ENCODE measurements at places on chromosomes 11 and 22.
A peak's percentile ranks its signal among the peaks of the same experiment; 100 is the strongest.

DNA sequence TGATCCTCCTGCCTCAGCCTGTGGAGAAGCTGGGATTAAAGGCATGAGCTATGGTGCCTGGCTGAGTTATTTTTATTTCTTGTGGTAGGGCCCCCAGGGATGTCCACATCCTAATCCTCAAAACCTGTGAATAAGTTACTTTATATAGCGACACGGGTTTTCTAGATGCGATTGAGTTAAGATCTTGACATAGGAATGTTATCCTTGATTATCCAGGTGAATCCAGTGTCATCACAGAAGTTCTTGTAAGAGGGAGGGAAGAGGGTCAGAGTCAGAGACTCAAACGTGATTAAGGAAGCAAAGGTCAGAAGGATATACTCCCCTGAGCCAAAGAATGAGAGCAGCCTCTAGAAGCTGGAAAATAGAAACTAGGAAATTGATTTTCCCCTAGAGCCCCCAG, 117.8 kb downstream of the INSC start:
- no peak for DNase-seq

GRCh38 chr11:33743291-33743690, 7.1 kb upstream of the CD59 start:
- DNase-seq: no peak

DNA sequence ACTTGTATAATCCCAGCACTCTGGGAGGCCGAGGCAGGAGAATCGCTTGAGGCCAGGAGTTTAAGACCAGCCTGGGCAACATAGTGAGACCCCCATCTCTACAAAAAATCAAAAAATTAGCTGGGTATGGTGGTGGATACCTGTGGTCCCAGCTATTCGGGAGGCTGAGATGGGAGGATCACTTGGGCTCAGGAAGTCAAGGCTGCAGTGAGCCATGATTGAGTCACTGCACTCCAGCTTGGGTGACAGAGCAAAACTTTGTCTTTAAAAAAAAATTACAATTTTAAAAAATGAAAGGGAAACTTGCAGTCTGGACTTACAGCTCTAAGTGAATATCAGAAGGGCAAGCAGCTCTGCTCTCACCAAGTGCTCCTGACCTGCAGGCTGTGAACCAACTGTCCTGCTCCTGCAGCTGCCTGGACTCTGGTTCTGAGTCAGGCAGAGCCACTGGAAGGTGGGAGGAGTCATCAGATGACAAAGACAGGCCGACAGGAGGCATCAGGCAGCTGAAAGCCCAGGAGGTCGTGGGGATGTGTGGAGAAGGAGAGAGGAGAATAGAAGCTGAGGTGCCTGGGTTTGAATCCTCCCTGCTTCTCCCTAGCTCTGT, 9.6 kb downstream of the SMTNL1 start:
- DNase-seq: peak; percentile 65

DNA sequence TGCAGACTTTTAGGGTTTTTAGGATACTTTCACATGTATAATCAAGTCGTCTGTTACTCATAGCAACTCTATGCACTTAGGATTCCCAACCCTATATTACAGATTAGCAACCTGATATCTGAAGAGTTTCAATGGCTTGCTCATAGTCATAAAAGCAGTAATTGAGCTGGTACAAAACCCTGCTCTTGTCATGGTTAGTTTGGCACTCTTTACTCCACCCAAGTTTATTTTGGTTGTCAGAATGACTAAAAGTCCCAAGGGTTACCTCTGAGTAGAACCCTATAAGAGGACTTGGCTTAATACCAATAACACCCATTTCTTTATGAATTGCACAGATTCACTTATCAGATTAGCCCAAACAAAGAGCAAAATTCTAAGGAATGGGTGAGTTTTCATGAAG, 550.6 kb downstream of the SOX6 start:
- DNase-seq: peak; percentile 18

GRCh38 chr11:9719566-9720289, 55.9 kb downstream of the SWAP70 start:
- no peak for DNase-seq

DNA sequence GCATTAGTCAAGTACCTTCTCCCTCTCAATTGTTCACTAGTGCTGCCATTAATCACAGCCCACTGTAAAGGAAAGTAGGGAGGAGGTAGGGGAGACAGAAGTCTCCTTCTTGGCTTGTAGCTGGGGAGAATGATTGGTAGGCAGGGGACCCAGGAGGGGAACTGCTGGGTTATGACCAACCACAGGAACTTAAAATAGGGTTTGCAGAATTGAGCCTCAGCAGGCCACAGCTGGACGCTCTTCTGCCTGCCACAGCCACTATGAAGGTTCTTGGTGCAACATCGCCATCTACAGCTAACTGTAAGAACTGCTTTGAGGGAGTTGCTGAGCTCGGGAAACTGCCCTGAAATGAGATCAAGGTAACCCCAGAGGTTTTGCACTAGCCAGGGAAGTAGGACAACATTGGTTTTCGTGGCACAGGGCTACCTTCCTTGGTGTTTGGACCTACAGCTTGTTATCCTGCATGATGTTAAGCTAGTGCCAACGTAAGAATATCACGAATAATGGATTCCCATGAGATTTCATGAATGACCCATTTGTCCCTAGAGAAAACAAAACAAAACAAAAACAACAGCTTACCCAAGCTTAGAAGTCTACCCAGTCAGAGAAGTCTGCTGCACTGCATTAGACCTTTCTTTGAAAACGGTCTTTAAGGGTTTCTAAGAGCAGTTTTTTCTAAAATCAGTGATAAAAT, 787.1 kb upstream of the API5 start:
- peak; percentile 72 for DNase-seq

DNA sequence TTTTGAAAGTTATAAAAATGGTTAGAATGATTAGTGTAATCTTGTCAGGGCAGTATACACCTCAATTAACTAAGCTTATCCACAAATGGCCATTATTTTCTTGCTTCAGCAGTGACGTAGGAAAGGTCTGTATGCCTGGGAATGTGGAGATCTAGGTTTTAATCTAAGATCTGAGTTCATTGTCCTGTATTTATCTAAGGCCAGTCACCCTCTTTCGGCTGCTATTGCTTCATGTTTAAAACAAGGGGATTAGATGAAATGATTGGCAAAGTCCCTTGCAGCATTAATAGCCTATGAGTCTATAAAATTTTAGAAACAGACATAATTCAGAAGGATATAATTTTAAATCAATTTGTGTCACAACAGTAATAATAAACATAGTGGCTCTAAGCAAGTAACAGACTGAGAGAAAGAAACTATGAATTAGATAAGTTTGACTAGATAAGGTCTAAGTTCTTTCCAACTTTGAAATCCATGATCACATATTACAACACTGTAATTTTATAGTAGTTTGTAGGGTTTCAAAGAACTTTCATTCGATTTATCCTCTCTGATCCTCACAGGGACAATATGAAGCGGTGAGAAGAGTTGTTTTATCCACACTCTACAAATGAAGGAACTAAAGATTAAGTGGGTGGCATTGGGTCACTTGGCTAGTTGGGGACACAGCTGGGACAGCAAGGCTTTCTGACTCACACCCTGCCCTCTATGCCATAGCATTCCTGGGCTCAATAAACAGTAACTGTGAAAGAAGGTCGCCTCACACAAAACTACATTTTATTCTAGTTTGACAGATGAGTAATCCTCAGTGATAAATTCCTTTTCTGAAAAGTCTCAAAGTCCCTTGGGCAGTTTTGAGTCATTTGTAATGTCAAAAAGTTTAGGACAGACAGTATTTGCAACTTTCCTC, 60.6 kb upstream of the RDX start:
- peak; percentile 74 for DNase-seq

DNA sequence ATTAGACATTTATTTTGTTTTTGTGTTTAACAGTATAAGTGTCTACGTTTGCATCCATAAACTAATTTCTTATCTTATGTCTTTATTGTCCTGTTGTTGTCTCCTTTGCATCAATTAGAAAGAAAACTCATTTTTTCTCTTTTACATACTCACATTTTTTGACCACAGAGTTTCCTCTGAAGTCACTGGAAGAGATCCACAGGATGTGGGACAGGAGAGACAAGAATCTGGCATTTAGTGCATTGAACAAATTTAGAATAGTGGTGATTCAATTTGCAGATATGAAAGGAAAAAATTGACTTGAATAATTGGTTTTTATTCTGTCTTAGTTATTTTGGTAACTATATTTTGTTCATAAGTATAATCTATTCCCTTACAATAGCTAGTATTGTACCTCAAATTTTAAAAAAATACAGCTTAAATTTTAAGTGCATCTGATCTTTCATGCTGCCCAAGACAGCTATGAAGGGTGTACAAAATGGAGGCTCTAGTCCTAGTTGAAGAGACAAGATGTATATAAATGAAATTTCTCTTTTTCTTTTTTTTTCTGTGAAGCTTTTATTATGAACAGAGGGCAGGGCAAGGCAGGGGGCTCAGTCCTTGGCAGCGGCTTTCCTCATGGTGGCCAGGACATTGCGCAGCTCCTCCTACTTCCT, 24.4 kb downstream of the HORMAD2 start:
- DNase-seq: peak; percentile 40

DNA sequence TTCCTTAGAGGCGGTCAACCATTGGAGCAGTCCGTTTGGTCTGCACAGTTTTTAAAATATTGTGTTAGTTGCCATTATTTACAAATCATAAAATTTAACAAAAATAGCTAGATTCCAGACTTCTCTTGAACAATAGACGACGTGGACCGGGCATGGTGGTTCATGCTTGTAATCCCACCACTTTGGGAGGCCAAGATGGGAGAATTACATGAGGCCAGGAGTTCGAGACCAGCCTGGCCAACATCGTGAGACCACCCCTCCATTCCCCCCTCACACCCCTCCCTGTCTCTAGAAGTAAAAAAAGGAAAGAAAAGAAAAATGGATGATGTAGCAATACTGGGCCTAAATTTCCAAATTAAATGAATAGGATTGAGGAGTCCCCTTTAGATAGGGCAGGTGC, 965 bp downstream of the SLC37A2 start:
- no peak for DNase-seq

DNA sequence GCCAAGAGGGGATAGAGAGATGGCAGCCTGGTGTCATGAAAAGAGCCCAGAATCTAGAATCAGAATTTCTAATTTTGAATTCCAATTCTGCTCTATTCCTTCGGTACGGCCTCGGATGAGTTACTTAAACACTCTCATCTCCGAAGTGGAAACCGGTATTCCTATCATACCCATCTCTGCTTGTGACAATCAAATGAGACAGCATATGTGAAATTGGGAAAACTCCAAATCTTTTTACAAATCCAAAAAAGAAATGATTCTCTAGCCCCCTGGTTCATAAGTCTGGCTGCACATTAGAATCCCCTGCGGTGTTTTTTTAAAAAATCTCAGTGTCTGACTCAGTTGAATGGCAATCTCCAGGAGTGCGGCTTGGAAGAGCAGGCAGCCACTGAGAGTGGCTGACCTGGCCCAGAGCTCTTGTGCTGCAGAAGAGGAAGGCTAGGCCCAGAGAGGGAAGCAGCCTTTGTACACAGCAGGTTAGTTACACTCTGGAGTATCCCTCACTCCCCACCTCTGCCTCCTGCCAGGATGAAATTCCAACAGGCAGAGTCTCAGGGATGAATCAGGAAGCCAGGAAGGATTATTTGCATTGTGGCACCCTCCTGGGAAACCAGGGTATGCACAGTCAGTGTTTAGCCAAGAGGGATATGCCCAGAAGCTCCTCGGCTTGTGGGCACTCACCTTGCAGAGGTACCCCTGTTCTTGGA, 93.6 kb upstream of the ISX start:
- peak; percentile 15 for DNase-seq

DNA sequence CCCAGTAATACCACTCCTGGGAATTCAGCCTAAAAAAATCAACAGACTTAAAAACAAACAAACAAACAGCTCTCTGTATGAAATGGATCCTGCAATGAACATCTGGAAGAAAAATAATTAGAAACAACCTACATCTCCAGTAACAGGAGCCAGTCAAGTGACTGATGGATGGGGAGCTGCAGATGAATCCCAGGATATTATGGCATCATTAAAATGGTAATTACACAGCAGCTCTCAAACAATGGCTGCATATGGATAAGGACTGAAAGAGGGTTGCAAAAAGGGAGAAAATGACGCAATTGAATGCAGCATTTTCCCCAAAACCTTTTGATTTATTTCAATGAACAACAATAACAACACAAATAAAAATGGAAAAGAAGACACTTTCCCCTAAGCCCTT, 4.1 kb downstream of the NPTXR start:
- DNase-seq: no peak

GRCh38 chr11:78789375-78789774, 214.7 kb upstream of the NARS2 start:
- no peak for DNase-seq

- DNase-seq: no peak
These were observed 397.1 kb downstream of the TENM4 start for GRCh38 chr11:79043726-79044125.

DNA sequence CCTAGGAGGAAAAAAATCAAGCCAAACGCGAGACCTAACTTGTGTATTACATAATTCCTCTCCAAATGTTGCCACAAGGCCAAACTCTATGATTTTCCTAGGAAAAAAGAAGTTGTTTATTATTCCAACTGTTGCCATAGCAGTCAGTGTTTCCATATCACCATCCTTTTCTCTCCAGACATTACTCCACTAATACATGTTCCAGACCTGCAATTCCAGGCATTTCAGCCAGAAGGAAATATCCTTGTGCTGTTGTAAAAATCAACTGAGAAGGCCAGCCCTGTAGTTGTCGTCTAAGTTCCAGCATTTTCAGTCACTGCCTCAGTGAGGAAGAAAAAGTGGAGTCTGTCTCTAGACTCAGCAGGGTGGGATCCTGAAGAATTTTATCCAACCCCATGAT, 33.1 kb upstream of the PAMR1 start:
- DNase-seq: peak; percentile 68

DNA sequence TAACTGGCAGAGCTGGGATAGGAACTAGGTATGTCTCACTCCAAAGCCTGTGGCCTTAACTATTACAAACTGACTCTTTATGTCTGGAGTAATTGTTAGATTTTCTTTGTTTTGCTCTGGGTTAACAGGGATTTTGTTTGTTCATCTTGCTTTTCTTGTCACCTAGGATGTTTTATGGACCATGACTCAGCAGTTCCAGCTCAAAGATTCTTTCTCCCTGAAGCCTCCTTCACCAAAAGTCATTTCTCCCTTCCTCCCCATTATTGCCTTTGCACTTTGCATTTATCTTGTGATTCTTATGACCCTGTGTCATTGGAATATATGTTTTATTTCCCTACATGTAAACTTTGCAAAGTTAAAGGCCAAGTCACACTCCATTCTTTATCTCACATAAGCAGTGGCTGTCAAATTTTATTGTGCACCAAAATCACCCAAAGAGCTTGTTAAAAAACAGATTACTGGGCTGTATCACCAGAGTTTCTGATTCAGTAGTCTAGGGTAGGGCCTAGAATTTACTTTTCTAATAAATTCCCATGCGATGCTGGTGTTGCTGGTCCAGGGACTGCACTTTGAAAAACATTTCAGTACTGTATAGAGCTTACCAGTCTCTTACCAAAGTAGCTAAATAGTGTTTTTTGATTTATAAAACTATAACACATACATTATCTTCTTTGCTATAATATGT, 327.7 kb downstream of the DLG2 start:
- no peak for DNase-seq

- DNase-seq: no peak
These were observed 27.9 kb downstream of the PAX6 start for GRCh38 chr11:31783252-31783651.

- DNase-seq: no peak
These were observed 759.0 kb upstream of the API5 start for GRCh38 chr11:42552786-42553185.

Measured in EH (cell line).